ENCODE measurements at places on chromosomes 5 and 9.

GRCh38 chr5:89844548-89844947, 565.0 kb downstream of the CETN3 start:
- DNase-seq, result no peak

- DNase-seq, result no peak
These were observed 2.3 kb downstream of the TYRP1 start for GRCh38 chr9:12695474-12695873.

- no peak for DNase-seq
These were observed 946.3 kb downstream of the DTWD2 start for GRCh38 chr5:118042076-118042475.

DNA sequence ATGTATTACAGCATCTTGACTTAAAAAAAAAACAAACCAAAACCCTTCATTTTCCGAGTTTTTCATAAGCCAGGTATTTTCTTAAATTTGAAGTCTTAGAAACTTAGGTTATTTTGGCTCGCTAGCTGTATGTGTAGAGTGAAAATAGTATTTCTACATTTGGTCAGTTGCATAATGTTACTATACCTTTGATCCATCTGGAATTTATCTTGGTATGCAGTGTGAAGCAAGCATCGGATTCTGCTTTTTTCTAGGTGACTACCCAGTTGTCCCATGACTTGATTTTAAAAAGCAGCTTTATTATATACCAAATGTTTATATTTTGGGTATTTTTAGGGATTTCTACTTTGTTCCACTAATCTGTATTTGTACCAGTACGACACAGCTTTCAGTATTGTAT, 27.7 kb downstream of the UBAP1 start:
- no peak for DNase-seq

GRCh38 chr9:16687678-16688369, 182.6 kb downstream of the BNC2 start:
- DNase-seq, result peak; percentile 9

GRCh38 chr9:128068386-128069205, 564 bp downstream of the SLC25A25 start:
- peak; percentile 37 for DNase-seq

DNA sequence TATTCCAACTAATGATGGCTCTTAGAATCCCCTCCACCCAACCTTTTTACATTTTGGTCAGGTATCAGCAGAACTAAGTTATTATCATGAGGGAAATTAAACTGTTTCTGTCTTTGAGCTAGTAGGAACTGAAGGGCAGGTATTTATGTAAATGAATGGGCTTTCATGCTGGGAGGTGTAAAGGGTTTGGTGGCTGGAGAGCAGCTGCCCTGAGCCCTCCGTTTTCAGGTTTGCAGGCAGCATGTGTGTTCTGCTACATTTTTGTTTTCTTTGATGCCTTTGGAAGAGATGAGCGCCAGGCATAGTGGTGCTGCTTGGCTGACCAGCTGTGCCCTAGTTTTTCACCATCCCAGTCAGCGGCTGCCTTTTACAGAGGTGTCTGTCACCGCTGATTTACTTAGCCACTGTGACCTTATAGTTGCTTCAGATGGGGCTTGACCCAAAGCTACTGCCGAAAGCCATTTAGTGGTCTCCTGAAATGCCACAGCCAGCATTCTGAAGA, 231.9 kb downstream of the MAST4 start:
- DNase-seq, result no peak

- no peak for DNase-seq
These were observed 287.7 kb downstream of the ACTL7B start for GRCh38 chr9:108568093-108568492.

- DNase-seq, result no peak
These were observed 54.0 kb upstream of the CNOT6 start for GRCh38 chr5:180439911-180440769.

GRCh38 chr5:167786871-167787578, 504.4 kb upstream of the WWC1 start:
- DNase-seq, result no peak

DNA sequence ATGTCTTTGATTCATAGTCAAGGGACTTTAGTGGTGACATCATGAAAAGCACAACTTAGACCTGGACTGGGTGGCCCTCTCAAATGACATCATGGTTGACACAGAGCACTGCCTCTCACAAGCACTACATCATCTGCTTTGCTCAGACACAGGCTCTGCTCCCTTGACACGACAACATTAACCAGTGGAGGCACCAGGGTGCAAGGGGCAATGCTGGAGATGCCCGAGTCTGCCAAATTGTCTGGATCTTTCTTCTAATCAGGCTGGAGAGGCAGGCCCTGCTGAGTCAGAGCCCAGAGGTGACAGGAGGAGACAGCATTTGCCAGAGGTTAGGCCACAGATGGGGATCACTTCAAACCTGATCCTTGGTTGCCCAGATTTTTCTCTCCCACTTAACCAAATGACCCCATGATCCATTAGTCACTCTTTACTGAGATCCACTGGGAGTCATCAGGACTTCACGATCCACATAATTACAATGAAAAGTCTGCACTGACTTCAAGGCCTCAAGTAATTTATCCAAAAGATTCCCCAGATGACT, 174.4 kb downstream of the SLIT3 start:
- DNase-seq, result peak; percentile 40

DNA sequence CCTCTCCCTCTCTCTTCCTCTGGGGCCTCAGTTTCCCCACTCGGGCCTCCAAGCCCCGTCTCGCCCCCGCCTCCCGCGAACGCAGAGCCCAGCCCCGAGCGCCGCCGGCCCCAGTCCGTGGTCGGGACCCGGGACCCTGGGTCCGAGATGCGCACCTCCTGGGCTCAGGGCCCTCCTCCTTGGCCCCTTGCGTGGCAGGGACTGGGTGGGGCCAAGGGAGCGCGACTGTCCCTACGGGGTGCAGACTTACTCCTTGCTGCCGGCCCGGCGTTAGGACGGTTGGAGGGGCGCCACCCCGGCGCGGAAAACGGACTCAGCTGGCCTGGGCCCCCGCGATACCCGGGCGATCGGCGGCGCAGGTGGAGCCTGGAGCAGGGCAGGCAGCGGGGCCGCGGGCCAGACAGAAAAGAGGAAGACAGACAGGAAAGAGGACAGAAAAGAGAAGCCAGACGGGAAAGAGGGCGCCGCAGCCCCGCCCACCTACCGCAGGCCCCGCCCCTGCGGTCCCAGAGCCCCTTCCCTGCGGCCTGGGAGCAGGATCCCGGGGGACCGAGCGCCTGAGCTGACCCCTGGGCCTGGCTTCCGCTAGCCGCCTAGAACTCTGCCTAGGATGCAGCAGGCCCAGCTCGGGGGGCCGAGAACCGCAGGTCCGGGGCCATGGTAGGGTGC, at the start of gene GBGT1:
TSS of gene GBGT1 (minus strand) at position 411 of the 669 bp plus-strand sequence. CDS start 1,502 bp downstream, outside the sequence.
- DNase-seq, result peak; percentile 72

All from Daoy (cell line).